ENCODE measurements at places on chromosomes 7 and 10.

- no peak for DNase-seq
These were observed 94.3 kb upstream of the FRMD4A start for GRCh38 chr10:14425034-14425433.

DNA sequence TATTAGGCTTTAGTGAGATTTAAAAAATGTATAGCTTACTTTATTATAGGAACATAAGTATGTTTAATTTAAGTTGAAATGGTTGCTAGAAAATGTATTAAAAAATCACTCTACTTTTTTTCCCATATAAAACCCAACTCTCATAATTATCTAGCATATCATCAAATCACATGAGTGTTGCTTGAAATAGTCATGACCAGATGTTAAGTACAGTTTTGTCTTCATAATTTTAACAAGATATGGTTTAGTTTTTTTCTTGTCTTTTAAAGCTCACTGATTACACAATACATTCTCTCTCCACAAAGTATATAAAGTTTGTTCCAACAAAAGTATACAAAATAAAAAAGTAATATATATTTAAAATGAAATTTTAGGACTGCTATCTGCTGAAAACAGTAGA, 82.8 kb downstream of the HGF start:
- no peak for DNase-seq

GRCh38 chr10:80268938-80269588, 20.4 kb downstream of the MAT1A start:
- DNase-seq = no peak

DNA sequence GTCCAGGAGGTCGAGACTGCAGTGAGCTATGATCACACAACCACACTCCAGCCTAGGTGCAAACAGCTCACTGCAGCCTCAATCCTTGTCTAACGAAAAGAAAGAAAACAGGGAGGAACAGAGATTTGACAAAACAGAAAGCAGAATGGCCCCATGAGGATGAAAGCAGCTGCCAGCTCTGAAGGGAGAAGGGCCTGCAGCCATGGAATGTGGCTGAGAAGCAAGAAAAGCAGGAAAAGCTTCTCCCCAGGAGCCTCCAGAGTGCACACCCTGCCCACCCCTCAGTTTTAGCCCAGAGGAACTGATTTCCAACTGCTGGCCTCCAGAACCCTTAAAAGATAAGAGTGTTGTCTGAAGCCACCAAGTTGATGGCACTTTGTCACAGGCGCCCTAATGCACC, 13.0 kb downstream of the ESYT2 start:
- DNase-seq = no peak

GRCh38 chr10:112784022-112784461, 166.0 kb upstream of the TCF7L2 start:
- DNase-seq = no peak

DNA sequence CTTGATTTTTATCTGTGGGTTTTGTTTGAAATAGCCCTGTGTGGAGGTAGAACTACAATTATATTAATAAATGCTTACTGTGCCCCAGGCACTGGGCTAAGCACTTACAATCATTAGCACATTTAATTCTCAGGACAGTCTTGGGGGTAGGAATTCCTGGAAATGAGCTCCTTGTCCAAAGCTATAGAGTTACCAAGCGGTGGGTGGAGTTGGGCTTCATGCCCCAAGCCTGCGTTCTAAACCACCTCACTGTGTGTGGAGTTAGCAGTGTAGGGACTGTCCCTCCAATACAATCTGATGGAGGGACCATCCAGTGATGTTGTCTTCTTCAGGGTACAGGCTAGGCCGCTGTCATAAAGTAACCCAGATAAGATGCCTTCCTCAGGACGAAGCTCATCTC, 49.7 kb downstream of the PALD1 start:
- no peak for DNase-seq

DNA sequence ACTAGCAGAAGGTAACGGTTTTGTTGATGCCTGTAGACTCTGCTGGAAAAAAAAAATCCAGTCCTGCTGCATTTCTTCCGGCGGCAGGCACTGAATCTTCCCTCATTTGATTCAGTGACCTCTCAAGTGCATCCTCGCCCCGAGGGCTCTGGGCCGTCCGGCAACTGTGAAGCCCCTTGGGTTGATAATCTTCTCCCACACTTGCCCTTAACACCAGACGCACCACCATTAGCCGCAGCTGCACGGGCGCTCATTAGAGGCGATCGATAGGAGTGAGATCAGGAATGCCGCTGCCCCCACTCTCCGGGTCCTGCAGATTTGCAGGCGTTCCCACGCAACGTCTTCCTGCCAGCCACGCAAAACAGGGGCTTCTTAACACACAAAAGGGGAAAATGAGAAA, 200.0 kb upstream of the MKI67 start:
- DNase-seq = no peak

DNA sequence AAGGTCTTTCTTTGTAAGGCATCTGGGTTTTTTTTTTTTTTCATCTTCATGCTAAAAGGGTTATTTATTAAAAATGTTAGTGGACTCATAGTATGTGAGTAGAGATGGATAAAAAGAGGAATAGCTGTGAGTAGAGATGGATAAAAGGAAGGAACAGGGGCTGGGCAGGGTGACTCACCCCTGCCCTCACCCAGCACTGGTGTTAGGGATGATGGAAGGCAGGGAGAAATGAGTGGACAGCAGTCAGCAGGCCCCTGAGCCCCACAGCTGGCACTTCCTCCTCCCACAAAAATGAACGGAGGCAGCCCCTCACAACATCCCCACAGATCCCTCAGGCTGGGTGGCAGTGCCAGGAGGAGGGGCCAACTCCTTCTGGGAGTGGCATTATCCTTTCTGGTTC, 39.3 kb downstream of the ANTXRL start:
- DNase-seq = no peak

DNA sequence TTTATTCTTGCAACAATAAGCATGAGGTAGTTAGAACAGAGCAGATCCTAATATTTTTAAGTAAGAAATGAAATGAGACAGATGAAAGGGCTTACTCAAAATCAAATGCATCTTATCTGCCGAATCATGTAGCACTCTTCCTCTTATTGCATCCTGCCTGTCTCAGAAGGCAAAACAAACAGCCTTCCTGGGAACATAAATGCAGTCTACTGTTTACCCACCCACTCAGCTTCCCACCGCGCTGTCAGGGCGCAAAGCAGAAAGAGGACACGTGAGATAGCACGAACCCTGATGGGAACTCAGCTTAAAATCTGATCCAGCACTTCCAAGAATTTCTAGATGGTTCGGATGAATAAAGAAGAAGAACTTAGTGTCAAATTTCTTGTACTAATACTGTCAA, 114.4 kb upstream of the CDK1 start:
- DNase-seq = no peak

DNA sequence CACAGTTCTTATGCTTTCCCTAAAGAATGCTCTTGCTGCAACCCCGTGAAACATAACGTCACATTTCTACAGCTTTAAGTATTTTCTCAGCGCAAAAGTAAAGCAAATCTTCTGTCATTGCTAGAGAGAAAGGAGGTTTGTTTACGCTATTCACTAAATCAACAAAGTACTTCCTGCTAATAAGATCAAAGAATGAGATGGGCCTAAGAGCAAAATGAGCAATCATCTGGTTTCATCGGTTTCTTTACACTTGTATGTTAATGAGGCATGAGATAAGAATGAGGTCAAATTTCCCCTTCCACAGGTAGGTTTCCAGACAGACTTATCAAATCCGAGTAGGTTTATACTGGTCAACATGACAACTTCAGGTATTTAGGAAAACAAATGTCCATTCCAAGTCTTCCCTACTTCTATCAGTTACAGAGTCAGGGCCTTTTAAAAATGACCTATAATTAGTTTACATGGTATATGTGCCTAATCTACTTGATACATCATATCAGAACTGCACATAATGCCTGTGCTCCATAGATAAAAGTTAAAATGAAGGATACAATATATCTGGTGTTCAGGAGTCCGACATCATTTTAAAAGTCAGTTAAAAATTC, 8.4 kb downstream of the USP6NL start:
- DNase-seq = no peak

DNA sequence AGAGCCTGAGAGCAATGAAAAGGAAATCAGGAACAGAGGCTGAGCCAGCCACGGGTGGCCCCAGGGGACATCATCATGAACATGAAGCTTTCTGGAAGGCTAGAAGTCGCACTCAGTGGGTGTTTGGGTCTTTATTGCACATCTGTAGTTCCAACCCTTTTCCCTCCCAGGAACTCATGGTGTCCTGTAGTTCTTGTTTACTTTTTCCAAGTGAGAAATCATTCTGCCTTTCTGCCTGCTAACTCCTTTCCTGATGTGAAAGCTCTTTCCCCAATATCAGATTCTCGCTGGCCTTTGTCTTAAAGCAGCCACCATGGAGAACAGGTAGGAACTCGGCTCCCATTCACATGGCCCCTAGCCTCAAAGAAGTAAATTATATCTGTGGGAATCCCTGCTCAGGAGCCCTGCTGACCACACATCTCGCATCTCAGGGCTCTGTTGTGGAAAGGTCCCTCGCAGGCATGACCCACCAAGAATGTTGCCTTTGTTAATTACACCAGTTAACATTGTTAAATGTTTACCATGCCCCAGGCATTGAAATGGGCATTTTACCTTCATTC, 542.7 kb downstream of the TNS3 start:
- no peak for DNase-seq

GRCh38 chr10:22754296-22754695, 39.9 kb upstream of the PIP4K2A start:
- no peak for DNase-seq

- DNase-seq = no peak
These were observed 325.9 kb upstream of the SEMA3D start for GRCh38 chr7:85512790-85513189.

DNA sequence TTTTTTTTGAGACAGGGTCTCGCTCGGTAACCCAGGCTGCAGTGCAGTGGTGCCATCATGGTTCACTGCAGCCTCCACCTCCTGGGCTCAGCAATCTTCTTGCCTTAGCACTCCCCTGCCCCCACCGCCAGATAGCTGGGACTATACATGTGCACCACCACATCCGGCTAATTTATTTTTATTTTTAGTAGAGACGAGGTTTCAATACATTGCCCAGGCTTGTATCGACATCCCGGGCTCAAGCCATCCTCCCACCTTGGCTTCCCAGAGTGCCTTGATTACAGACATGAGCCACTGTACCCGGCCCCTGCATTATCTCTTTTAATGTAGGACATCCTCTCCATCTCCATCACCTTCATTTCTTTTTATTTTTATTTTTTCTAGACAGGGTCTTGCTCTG, 213.3 kb downstream of the CUX1 start:
- no peak for DNase-seq

DNA sequence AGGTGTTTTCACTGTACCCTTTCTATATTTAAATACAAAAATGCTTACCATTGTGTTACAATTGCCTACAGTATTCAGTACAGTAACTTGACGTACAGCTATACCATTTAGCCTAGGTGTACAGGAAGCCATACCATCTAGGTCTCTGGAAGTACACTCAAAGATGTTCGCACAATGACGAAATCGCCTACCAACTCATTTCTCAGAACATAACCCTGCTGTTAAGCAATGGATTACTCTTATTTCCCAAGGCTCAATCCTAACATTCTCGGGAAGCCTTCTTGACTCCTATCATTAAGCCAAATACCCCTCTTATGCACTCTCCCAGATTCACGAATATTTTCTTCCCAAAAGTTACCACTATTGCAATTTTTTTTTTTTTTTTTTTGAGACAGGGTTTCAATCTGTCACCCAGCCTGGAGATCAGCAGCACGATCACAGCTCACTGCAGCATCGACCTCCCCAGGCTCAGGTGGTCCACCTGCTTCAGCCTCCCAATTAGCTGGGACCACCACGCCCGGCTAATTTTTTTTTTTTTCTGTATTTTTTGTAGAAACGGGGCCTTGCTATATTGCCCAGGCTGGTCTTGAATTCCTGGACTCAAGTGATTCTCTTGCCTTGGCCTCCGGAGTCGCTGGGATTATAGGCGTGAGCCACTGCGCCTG, 1.5 kb downstream of the CWF19L1 start:
- no peak for DNase-seq

DNA sequence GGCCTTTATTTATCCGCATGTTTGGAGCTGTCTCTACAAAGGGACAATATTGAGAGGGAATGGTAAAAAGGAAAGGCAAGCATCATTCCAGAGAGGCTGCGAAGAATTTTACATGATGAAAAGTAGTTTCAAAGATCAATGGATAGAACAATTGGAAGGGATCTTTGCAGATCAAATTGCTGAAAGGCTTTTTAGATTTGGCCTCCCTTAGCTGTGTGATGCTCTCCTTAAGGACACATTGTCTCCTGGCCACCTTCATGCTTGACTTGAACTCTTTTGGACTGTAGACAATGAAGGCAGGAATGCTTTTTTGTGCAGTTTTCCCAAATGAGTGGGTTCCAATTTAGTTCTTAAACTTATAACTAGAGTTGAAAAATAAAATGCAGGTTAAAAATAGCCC, 344.7 kb downstream of the ARL4A start:
- DNase-seq = no peak

DNA sequence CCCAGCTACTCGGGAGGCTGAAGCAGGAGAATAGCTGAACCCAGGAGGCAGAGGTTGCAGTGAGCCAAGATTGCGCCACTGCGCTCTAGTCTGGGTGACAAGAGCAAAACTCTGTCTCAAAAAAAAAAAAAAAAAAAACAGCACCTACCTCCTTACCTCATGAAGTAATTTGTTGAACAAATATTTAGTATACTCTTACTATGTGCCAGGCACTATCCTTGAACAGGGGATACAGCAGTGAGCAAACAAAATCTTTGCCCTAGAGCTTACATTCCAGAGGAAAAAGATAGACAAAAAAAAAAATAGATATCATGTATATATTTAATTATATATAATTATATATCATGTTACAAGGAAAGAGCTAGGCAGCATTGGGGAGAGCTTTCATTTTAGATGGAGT, 36.4 kb upstream of the HERPUD2 start:
- no peak for DNase-seq

DNA sequence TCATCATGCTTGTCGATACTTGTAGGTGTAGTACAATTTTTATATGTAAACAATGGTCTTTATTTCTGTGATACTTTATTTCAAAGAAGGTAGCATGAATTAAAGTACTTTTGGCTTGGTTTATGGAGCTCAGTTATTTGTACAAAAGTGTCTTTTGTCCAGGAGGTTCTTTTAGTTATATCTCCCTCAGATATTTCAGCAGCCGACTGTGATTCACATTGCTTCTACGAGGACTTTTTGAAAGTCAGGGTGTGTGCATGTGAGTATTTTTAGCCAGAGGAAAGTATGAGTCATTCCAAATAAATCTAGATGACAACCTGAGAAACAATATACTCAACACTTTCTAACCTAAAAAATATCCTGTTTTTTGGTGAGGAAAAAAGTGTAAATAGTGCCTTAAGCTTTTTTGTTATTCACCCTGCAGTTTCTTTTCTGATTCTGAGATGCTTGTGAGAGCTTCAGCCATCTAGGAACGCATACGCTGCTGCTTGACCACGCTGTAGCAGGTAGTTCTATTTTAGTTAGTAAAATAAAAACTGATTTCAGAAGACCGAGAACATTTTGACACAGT, 595 bp upstream of the SUN1 start:
- DNase-seq = peak; percentile 93

GRCh38 chr7:75756206-75756990, 15.6 kb downstream of the CCL26 start:
- no peak for DNase-seq

- DNase-seq = no peak
These were observed 919 bp downstream of the INPP5F start for GRCh38 chr10:119726676-119727261.

All from HFFc6 (cell line).